ENCODE measurements at places on chromosomes 4 and X.

DNA sequence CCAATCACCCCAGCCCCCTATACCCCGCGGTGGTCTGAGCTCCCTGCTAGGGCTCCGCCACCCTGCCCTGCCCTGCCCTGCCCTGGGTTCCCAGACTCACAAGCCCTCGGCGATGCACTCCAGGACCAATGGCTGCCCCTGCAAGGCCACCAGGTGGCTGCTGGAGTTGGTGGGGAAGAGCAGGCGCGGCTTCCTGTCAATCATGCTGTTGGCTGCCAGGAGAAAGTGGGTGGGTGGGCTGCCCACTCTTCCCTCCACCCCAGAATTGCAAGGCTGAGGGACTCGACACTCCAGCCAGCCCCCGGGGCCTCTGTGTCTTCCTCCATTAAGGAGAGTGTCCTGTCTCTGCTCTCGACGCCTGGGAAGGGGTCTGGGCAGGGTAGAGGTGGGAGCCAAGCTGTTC is 15.7 kb downstream of the L1CAM start:
- no peak for DNase-seq

GRCh38 chr4:37872310-37872988 is 18.4 kb upstream of the TBC1D1 start:
- DNase-seq = no peak

DNA sequence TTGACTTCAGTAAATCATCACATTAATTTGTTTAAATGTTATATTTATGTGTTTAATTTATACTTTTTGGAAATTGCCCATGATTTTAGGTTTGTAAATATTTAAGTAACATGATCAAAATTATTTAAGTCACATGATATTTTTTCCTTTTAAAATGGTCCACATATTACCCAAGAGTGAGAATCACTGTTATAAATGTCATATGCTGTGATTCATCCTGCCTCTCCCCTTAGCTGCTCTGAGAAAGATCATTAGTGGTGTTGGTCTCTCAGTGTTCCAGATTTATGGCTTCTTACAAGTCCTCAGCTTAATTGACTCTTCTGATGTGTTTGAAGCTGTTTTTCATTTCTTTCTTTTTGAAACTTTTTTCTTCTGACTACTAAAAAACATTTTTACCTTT is 70.1 kb downstream of the SPANXN4 start:
- DNase-seq = no peak

GRCh38 chr4:40349561-40350198 is 14.5 kb downstream of the CHRNA9 start:
- no peak for DNase-seq

- DNase-seq = no peak
Measured at GRCh38 chr4:174538123-174538875, 16.0 kb upstream of the HPGD start.

DNA sequence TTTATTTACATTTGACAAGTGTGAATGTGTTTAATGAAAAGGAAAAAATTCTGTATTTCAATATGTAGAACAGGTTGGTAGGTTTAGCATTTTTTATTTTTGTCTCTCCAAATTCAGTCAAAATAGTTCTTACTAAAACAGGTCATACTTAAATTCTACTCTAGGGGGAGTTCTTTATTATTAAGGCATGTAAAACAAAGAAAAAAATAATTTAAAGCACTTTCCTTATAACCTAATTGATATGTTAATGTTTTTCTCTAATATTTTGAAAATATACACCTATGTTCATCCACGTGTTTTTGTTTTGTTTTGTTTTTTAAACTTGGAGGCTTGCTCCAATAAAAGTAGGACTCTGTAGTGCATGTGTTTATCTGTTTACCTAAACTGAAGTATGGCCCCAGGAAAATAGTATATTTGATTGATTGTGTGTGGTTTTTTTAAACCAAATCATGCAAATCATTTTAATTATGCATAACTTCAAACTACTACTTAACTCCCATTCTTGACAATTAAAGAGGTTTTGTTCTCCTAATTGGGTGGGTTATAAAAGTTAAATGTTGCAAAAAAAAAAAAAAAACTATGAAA is 562.7 kb downstream of the RPA4 start:
- no peak for DNase-seq

Data from fibroblast of skin of left quadriceps (primary cell).